T-helper 17 cell (primary cell): ENCODE measurements at places on chromosomes 3 and 15.

DNA sequence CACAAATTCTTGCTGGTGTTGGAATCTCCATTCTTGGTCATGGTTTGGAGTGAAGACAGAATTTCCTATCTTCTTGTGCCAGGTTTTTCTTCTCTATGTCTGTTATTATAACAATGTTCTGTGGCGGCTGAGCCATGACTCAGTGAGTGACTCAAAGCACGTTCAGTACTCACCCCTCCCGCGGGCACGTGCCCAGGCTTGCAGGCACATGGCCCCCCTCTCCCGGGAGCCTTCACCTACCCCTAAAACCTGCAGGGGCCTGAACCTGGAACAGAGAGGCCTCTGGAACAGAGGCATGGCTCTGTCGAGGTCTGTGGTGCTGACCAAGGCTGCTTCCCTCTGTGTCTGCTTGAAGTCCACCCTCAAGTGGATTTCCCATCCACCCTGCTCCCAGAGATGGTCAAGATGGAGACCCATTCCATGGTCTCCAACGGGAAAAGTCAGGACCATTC is 27.6 kb downstream of the PLXNB1 start:
- no peak for DNase-seq

GRCh38 chr15:36879568-36880222 is 220.7 kb downstream of the MEIS2 start:
- no peak for DNase-seq

DNA sequence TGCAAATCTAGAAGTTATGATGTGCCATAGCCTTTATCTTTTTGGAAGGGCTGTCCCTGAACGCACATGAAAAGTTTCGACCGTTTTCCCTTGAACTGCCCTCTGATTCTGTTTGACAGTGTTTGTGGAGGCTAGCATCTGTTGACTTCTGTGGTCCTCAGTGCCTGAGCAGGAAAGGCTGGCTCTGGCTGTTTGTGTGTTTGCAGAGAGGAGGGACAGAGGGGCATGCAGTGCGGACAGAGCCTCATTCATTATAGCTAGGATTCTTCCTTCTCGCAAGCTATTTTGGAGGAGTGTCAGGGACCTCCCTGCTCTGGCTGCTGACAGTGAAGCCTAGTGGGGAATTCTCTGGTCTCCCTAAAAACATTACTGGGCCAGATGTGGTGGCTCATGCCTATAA is 64.5 kb downstream of the CDAN1 start:
- DNase-seq: no peak

DNA sequence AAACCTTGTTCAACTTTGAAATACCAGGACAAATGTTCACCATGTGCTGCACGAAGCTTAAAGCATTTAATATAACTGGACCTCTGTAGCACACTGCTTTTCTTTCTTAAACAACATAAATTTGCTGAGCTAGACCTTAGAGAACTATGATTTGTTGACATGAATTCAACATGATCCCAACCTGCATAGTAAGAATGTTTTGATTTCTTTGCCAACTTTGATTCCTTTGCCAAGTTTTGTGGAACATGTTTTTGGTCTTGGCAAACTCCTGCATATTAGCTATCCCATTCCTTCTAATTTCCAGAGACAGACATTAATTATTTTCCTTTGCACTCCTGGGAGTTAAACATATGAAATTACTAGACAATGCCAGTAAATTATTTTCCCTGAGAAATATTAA is 197.2 kb upstream of the RBMS3 start:
- DNase-seq: no peak

DNA sequence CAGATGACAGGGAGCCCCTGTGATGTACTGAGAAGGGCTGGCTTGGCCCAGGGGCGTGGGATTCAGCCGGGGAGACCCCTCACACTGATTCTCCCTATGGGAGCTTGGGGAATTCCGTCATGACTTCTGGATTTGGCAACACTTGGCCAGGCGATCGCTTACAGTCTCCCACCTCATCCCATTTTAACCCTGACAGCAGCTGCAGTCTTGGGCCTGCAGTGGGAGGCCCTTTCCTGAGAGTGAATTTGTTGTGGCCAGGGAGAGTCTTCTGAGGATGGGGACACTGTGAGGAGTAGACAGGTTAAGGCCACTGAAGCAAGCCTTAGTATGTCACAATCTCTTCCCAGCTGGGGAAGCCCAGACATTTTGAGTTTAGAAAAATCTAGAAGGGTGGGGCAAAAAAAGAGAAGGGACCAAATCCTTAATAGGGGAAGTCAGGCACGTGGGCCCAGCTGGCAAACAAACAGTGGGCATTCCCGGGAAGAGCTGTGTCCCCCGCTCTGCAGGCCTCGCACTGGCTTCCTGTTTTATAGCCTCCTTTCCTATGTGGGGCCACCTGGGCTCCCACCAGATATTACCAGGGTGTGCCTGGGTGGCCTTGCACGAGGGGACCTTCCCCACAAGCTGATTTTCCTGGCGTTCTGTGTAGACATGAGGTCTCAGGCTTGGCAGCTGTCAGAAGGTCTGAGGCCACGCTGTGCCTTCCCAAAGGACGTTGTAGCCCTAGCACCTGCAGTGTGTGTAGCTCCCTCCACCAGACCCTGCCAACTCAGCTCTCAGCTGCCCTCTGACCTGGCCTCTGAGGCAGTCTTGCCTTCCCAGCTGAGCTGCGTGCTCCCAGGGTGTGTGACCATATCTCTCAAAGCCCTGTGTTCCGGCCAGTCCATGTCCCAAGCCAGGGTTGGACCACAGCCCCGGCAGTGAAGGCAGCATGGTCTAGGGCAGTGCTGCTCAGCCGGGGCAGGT is 64.5 kb downstream of the FEM1B start:
- DNase-seq: no peak

DNA sequence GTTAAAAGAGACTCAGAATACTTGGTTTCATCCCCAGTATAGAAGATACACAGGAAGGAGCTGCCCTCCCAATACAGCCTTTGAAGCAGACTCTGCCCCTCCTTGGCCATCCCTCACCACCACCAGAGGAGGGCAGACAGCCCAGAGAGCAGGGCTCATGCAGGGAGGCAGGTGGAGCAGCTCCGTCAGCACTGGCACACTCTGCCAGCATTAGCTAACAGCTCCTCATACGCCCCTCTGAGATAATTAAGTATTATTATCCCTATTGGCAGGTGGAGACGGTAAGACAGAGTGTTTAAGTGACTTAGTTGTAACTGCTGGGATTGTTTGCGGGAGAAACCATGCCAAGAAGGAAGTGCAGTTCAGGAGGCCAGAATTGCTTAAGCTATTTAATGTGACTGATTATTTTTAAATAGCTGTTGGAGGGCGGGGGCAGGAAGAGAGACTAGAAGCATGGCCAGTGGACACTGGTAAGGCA is 434.0 kb downstream of the EPHB1 start:
- DNase-seq: no peak

- no peak for DNase-seq
Measured at GRCh38 chr3:101533603-101533968, 20.6 kb upstream of the SENP7 start.

DNA sequence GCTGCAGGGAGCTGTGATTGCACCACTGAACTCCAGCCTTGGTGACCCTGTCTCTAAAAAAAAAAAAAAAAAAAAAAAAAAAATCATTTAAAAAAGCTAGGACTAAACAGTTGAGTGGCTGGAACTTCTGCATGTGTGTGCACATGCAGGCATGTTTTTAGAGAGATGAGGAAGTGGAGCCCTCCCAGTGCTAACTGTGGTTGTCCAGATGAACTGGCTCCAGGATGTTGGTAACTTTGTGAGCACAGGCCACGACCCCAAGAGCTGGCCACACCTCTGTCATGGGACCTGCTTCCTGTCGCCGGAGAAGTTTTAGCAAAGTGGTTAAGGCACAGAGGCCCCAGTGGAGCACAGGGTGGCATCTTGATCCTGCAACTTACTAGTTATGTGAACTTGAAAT is 27.0 kb downstream of the CHCHD6 start:
- DNase-seq: no peak

- no peak for DNase-seq
Measured at GRCh38 chr3:110577854-110578253, 493.8 kb upstream of the NECTIN3 start.

DNA sequence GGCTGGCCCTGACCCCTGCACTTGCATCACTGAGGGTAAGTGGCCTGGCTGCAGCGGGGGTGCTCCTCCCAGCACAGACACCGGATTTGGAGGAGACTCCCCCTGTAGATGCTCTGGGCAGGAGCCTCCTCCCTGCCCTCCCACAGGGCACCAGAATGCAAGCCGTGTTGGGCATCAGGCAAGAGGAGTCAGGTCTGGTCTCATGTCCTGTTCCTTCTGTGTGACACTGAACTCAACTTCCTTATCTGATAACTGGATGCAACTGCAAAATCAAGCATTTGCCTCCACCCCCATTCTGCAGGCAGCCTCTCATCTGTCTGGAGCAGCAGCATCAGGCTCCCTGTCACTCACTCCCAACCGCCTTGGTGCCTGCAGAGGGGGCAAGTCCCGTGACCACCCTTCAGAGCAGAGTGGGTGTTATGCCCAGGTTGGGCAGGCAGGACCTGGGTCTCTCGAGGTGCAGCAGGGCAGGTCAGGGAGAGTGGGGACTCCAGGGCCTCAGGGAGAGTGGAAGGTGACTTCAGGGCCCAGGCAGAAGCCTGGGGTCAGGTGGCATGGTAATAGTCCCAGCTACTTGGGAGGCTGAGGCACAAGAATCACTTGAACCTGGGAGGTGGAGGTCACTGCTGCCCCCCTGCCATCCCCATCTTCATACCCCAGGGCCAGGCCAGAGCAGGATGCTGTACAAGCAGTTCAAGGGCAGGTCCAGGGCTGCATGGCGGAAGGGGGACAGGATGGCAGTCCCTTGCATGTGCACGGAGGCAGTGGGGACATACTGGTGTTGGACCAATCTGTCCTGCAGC is 10.5 kb upstream of the RPL29 start:
- DNase-seq: no peak

DNA sequence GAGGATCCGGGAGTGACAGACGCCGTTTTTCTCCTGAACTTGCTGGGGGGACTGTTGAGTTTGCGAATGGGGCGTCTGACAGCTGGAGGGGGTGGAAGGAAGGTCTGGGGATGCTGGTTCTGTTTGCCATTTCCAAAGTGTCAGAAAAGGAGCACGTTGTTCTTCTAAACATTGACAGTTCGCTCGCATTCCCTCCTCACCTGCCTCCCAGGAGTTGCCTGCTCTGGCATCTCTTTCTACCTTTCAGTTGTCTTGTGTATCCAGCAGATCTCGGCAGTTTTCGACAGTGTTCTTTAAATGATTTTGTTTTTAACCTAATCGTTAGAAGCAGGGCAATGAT is 829 bp downstream of the SELENOT start:
- no peak for DNase-seq

- no peak for DNase-seq
Measured at GRCh38 chr3:154182975-154183374, 61.8 kb downstream of the ARHGEF26 start.

DNA sequence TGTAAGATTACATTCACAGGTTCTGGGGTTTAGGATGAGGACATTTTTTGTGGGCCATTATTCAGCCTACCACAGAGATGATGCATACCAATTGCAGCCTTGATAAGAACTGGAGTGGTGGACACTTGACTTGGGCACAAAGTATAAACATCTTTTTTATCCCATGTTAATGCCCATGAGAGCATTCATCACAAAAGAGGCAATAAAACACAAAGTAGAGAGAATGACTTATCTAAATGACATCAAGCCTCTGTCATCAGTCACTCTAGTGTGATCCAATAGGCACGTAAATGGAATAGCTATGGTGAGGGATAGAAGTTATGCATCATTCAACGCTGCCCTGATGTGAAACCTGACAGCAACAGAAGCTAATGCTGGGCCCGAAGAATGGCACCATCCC is 25.8 kb downstream of the VEPH1 start:
- no peak for DNase-seq

DNA sequence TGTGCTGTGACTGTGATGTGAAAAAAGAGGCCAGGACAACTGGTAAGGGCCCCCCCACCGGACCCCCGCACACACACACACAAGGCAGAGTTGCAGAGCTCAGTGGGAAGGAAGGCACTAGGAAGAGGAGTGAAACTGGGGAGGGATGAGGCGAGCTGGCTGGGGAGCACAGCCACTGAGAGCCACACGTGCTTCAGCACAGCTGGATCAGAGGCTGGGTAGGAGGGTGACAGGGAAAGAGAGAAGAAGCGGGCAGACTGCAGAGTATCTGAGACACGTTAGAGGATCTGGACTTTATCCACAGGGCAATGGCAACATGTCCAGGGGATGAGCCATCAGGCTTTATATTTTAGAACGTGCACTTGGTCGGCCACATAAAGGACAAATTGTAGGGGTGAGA is 38.0 kb upstream of the TKT start:
- no peak for DNase-seq

DNA sequence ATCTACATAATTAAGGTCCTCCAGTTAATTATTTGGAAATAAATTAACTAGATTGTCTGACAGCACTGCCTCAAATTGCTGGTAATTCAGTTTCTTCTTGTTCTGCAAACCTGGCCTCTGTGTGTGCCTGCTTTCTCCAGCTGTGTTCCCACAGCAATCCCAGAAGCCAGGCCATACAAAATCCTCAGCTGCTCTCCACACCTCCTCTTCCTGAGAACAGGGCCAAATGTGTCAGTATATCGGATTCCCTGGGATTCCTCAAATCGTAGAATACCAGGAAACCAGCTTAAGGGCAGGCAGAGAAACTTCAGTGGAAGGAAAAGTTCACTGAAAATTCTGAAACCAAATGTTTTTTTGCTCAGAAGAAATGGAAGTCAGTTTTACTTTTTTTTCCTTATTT is 261.4 kb downstream of the ZMAT3 start:
- no peak for DNase-seq

GRCh38 chr3:28012830-28013229 is 228.6 kb upstream of the CMC1 start:
- DNase-seq: no peak

GRCh38 chr15:69729167-69729748 is 276.6 kb downstream of the RPLP1 start:
- peak; percentile 46 for DNase-seq

- no peak for DNase-seq
Measured at GRCh38 chr15:77901921-77902750, 175.4 kb downstream of the TBC1D2B start.

- DNase-seq: no peak
Measured at GRCh38 chr3:66532160-66532587, 31.4 kb upstream of the LRIG1 start.

DNA sequence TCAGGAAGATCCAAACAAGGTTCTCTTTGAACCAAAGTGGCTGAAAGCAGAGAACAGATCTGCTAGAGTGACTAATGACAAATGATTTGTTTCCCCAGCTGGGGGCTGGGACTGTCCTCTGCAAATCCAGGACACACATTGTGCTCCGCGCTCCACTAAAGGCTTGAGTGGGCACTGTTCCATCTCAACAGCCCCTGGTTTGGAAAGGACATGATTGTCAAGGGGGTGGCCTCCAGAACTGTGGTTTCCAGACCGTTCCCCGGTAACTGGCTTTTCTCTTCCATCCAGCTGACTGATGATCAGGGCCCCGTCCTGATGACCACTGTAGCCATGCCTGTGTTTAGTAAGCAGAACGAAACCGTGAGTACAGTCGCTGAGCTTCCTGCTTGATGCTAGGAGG is 91.0 kb downstream of the LRTM1 start:
- no peak for DNase-seq

- DNase-seq: no peak
Measured at GRCh38 chr3:156456771-156457224, 98.1 kb downstream of the SSR3 start.
